ENCODE measurements at places on chromosomes 11 and 22. TPM values are rescaled to one million over a fixed set of nuclear protein-coding genes. Genes with fewer than 3 reads are reported as not detected.

- no peak for ATAC-seq
These were observed 49.9 kb downstream of the TRAF6 start for GRCh38 chr11:36460220-36460619.

GRCh38 chr11:15379483-15379882 lies 264.8 kb downstream of the INSC start:
- ATAC-seq, result no peak

GRCh38 chr11:63595296-63595695 lies 18.9 kb downstream of the PLAAT3 start:
- ATAC-seq, result peak; percentile 54

DNA sequence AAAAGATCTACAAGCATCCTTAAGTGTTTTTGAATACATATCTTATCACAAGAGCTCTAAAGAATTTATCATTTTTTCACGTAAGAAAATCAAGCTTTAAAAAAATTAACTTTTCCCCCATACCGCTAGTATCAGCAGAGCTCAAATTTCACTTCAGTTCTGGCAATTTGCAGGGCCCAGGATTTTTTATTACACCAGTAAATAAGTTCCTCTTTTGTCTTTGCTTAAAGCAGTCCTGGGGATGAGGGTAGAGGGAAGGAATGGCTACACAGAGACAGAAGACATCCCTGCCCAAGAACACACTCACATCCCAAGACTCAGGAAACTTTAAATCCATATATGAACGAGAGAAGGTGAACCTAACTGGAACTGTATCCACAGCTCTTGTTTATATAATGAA lies 22.6 kb upstream of the SORL1 start:
- ATAC-seq, result no peak

- ATAC-seq, result no peak
These were observed 7.5 kb upstream of the KCNJ11 start for GRCh38 chr11:17395978-17396377.

The OR5P2 gene
- total RNA-seq, result not detected

GRCh38 chr22:37865510-37865909 lies 16.3 kb downstream of the EIF3L start:
- no peak for ATAC-seq

- no peak for ATAC-seq
These were observed 1.4 kb downstream of the MED15 start for GRCh38 chr22:20508815-20509271.

DNA sequence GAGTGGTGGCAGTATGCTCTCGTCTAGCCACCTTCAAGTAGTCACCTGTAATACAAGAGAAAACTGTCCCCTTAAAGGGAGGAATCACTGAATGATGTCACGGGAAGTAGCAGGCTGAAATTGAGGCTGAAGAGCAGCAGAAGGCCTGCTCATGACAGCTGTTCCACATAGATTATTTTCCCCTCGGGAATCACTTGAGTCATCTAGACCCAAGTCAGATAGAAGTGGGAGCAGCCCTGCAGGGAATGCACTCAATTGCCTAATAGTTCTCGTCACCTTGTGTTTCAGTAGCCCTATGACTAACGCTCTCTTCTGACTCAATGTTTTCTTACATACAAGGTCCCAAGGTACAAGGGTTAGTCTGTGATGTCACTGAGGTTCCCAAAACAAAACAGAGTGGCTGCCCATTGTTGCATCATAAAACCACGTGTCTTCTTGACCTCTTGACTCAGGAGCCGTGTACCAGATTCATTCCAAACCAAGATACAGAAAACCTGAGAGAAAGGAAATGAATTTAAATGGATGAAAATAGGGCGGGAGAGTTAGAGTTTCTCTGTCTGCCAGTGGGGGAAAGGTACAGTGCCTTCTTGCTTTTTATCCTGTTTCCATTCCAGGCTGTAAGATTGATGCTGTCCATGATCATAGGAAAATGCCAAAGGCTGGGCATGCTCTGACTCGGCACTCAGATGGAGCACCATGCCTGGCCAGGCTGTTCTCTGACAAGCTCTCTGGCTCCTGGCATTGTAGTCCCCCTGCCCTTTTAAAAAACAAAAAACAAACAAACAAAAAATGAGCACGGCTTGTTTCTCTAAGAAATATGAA lies 21.6 kb upstream of the C11orf96 start:
- peak; percentile 85 for ATAC-seq

All from motor neuron (in vitro differentiated cells).